ENCODE measurements at places on chromosomes 4 and X.

- no peak for DNase-seq
Measured at GRCh38 chr4:14772388-14772787, 229.9 kb upstream of the CPEB2 start.

GRCh38 chr4:113692809-113693411 lies 68.6 kb downstream of the CAMK2D start:
- peak; percentile 34 for DNase-seq

DNA sequence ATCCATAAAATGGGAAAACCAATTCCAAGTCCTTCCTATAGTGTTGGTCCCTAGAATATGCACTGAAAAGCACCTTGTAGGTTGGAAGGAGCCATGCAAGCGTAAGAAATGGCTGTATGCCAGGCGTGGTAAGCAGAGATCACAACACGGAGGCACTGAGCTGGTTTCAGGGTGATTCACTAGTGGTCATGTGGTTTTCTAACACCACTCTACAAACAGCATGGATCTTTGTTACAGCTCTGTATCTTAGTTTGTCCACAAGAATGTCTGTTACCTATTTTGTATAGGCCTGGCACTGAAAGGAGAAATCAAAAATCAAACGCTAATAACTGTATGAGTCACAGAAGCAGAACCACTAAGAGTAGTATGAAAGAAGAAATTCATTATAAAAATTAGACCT lies 71.9 kb downstream of the MAGEB17 start:
- no peak for DNase-seq

DNA sequence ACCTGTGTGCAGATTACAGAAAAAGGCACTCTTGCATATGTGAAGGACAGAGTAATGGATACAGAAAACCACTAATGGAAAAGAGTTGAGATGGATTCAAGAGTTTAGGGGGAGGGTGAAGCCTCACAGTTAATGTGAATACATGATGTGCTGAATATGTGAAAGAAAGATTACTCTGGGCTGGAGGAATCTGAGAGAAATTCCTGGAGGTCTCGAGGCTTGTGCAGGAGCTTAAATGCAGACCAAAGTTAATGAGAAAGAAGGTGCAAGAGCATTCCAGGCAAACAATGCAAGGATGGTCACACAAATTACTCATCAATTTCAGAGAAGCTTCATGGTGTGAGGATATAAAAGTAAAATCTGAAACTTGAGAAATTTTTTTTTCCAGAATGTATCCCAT lies 768.8 kb downstream of the STPG2 start:
- no peak for DNase-seq

DNA sequence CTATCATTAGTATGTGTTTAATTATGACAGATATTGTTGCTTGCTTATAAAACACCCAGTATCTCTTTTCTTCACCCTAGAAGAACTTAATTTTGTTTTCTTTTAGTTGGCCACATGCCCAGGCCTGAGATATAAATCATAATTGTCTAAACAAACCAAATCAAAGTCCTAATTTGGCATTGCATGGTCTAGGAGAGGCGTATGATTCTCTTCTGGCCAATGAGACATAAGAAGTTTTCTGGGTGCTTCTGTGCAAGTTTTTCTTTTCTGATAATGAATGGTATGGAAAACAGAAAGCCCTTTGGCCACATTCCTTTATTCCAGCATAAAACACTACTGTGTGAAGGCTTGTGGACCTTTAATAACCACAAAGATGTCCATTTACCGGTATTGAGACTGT lies 192.9 kb upstream of the CTSO start:
- no peak for DNase-seq

GRCh38 chr4:59945277-59945676 lies 1254.8 kb upstream of the ADGRL3 start:
- no peak for DNase-seq

- DNase-seq = no peak
Measured at GRCh38 chr4:56183344-56183959, 203.8 kb downstream of the AASDH start.

DNA sequence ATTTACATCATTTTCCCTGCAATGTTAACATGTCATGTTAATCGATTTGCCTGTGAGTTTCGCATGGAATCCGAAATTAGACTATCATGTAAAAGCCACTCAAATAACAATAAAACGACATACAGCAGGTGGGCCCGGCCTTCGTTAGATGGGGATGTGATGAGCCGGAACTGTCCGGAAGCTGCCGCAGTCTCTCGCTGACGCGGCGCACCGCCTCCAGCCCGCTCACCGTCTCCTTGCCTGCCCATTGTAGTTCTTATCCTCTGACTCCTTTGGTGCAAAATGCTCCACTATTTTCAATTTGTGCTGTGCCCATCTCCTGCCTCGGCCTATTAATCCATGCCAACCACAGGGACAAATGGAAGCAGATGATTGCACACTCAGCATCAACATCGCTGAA lies 877.5 kb upstream of the TENM3 start:
- no peak for DNase-seq

GRCh38 chr4:120730777-120731320 lies 191.7 kb downstream of the PRDM5 start:
- no peak for DNase-seq

- DNase-seq = peak; percentile 17
Measured at GRCh38 chrX:120251471-120252011, 929 bp downstream of the ZBTB33 start.

DNA sequence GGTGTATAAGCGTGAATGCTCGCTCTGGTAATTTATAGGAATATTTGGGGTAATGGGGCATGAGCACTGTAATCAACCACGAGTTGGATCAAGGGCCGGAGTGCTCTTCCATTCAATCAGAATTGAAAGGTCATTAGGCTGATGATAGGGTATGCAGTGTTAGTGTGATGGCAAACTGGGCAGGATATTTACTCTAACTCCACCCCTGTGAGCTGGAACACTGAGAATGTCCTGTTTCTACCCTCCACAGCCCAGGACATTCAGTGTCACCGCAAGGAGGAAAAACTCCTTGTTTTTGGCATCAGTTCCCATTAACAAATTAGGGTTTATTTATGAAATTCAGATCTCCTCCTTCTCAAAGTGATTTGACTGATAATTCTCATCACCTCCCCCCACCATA lies 137.8 kb downstream of the HS6ST2 start:
- DNase-seq = no peak

DNA sequence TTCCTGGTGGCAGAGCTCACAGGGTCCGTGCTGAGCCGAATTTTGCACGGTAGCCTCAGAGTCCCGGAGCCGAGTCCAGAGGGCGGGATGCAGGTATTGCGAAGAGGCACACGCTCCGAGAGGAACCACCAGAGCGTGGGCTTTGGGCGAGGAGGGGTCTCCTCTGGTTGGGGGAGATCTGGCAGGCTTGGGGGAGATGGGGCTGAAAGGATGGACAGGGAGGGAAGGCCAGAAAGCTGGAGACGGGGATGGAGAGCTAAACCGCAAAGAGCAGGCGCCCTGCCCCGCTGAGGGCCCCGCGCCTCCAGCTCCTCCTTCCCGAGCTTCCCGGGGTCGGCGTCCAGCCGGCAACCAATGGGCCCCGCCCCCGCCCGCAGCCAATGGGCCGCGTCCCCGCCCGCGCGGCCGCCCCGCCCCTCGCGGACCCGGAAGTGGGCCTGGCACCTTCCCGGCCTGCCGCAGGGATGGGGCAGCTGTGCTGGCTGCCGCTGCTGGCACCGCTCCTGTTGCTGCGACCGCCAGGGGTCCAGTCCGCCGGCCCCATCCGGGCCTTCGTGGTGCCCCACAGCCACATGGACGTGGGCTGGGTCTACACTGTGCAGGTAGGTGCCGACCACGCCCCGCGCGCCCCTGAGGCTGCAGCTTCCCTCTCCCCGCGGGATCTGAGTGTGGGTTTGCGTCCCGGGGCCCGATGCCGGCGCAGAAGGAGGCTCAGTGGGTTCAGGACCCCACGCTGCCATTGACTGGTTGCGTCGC lies at the start of gene MAN2B2:
Gene MAN2B2, plus strand, starts transcription at position 443 of the 756 bp plus-strand sequence. Its CDS starts 22 bp downstream, at position 465.
- DNase-seq = peak; percentile 84

- no peak for DNase-seq
Measured at GRCh38 chr4:95014068-95014467, 256.3 kb downstream of the BMPR1B start.

- DNase-seq = no peak
Measured at GRCh38 chr4:117550085-117550484, 464.7 kb upstream of the TRAM1L1 start.

GRCh38 chr4:125266901-125267604 lies 47.7 kb upstream of the FAT4 start:
- no peak for DNase-seq

GRCh38 chrX:110421500-110422455 lies 63.1 kb downstream of the RTL9 start:
- no peak for DNase-seq

Data from CD4-positive, alpha-beta T cell treated with Interleukin-1 beta for 1 hour (primary cell).